Amniotic stem cell (primary cell): ENCODE measurements at places on chromosomes 3 and 15.

GRCh38 chr3:156749244-156749643, 74.9 kb downstream of the TIPARP start:
- no peak for DNase-seq

DNA sequence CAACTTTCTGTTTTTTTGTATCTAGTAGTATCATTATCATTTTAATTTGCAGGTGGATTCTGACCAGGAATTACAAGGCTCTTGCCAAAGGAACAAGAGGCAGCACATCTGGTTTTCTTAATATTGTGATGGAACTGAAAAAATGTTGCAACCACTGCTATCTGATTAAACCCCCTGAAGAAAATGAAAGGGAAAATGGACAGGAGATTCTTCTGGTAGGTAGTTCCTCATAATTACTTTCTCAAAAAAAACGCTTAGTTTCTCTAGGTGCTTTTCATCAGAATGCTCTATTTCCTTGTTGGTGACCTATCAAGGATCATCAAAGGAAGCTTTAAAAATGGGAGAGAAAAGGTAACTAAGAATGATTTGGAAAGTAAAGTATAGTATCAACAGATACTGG, 71.6 kb downstream of the CHD2 start:
- DNase-seq = no peak

- DNase-seq = no peak
Observed at GRCh38 chr3:52456169-52456799, 880 bp downstream of the NISCH start.

- DNase-seq = no peak
Observed at GRCh38 chr3:187722206-187722612, 19.9 kb upstream of the RTP2 start.

GRCh38 chr3:49992326-49992725, 52.4 kb downstream of the RBM6 start:
- DNase-seq = no peak

- no peak for DNase-seq
Observed at GRCh38 chr15:66682865-66683264, 19.2 kb upstream of the SMAD6 start.

- DNase-seq = no peak
Observed at GRCh38 chr3:123283074-123283473, 81.3 kb downstream of the SEC22A start.

GRCh38 chr3:196139281-196139680, 57.4 kb upstream of the TFRC start:
- DNase-seq = no peak

- no peak for DNase-seq
Observed at GRCh38 chr3:141356046-141356445, 12.3 kb upstream of the ZBTB38 start.

GRCh38 chr3:174618368-174619080, 240.6 kb upstream of the NAALADL2 start:
- DNase-seq = no peak

- DNase-seq = no peak
Observed at GRCh38 chr3:53170325-53171063, 9.5 kb downstream of the PRKCD start.

DNA sequence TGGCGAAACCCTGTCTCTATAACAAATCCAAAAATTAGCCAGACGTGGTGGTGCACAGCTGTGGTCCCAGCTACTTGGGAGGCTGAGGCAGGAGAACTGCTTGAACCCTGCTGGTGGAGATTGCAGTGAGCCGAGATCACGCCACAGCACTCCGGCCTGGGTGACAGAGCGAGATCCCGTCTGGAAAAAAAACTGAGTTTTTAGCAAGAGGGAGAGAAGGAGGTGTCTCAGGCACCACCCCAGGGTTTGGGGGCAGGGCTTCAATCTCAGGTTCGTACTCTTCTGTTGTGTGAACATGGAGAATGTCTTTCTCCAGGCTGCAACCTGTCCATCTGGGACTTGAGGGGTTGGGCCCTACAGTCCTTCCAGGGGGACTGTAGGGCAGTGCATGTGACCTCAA, 2.7 kb downstream of the CHRNA3 start:
- no peak for DNase-seq

DNA sequence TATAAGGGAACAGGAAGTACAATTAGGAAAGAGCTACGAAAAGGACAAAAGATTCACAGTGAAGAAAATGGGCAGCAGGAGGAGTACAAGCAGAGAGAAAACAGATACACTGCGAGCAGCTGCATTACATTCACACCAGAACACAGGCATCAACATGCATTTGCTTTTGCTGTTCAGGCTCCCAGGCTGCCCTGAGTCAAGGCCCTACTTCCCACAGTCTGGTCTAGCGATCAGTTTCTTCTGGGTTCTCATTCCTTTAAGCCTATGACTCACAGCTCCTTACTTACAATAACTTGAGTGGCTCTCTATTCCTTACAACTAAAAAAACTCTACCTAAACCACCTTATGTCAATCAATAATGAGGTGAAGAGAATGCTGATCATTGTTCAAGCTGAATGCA, 24.5 kb upstream of the ZNF445 start:
- no peak for DNase-seq

- DNase-seq = no peak
Observed at GRCh38 chr3:152195206-152195605, 73.5 kb upstream of the MBNL1 start.

- DNase-seq = peak; percentile 31
Observed at GRCh38 chr3:63353383-63353782, 75.3 kb downstream of the SYNPR start.

DNA sequence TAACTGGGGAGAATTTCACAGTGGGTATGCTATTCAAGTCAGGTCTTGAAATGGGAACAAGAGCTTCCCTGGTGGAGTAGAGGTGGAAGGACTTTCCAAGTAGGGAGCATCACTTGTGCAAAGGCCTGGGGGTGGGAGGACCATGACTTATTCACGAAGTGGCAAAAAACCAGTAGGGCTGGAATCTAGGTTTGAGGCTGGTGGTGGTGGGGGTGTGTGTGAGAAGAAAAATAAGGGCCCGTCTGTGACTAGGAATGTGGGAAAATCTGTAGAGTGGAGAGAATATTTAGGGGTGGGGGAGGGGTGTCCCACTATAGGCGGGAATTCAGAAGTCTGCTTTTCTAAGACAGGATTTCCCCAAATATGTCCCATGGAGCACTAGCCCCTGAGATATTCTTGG, 271.9 kb upstream of the TBL1XR1 start:
- DNase-seq = no peak

DNA sequence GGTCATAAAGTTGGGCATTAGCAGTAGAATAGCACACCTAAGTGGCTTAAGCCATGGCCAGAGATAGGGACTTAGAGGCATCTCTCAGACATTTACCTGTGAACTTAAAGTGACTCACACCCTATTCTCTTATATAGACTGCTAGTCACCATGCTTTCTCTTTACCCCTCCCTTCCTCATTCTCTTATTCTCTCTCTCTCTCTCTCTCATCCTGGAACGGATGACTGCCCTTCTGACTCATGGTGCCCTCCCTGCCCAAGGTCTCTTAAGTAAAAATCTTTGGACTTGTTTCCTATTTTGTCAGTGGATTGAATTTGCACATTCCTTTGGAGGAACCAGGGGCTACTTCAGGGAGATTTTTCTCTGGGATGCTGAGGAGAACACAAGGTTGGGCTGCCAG, 58.8 kb downstream of the NPAP1 start:
- DNase-seq = no peak

- no peak for DNase-seq
Observed at GRCh38 chr3:133825969-133826727, 20.5 kb downstream of the SRPRB start.
